ENCODE measurements at places on chromosomes 1 and 21.

DNA sequence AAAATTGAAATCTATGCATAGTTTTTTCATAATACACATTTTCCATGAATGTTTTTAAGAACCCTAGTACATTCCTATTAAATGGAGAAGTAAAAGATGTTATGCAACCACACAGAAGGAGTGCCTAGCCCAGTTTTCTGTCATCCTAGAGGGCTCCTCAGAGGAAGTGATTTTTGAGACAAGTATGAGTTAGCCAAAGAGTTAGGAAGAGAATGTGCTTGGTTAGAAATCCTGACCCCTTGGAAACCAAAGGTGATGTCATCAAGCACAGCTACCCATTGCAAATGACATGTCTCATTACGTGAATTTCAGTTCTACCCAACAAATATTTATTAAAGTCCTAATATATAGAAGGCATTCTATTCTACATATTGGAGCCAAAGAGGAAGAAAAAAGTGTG is 88.9 kb upstream of the TNFSF4 start:
- DNase-seq = no peak

DNA sequence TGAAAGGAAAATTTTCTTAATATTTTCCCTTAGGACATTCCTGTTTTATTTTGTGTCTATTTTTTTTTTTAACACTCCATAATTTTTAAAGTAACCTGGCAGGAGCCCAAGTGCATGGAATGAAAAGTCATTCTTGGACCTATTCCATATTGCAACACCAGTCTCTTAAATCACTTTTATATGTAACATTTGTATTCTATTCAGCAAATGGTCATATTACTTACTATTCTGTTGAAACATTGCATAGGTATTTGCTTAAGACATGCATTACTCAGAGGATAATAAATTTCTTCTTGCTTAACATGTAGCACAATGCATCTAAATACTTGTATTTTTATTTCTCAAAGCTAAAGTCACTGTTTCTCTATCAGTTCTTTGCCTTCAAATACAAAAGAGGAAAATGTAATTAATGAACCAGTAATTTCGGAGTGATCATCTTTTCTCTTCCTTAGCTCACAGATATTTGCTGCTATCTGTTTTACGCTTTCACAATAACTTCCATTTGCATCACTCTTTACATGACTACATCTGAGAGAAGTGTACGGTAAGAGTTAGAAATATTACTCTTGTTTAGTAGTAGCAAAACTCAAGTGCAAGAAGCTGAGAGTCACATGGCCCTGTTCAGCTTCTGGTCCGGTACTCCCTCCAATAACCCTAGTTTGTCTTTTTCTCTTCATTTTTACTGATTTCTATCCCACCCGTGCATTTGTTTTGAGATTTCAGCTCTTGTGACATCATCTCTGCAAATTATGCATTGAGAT is 394.8 kb downstream of the USP25 start:
- no peak for DNase-seq

- no peak for DNase-seq
Observed at GRCh38 chr1:218702775-218703174, 357.6 kb downstream of the TGFB2 start.

GRCh38 chr1:234666761-234667160 is 56.8 kb upstream of the IRF2BP2 start:
- no peak for DNase-seq

DNA sequence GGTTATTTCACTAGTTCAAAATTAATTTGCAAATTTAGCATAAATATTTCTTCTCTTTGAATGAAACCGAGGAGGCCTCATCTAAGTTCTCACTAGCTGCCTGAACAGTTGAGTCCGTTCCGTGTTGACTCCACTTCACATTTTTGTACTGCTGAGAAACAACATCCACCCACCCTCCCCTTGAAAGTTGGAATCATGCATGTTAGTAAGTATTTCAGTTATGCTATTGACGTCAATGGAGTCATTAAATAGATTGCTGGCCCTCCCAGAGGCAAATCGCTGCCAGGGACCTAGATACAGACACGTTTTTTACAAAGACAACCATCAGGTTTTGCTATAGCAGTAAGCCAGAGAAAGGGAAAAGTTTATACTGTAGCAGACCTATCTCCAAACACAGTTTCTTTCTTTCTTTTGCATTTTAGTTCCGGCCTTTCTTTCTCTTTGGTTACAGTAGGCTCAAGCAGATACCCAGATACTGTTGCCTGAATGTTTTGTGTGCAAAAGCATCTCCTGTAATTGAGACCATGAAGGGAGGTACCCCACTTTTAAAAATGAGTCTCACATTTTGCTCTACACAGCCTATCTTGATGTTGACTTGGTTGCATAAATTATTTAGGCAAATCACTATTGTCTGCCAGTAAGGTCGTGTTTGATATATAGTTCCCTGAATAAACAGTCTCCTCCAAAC is 262.6 kb upstream of the SGIP1 start:
- no peak for DNase-seq

DNA sequence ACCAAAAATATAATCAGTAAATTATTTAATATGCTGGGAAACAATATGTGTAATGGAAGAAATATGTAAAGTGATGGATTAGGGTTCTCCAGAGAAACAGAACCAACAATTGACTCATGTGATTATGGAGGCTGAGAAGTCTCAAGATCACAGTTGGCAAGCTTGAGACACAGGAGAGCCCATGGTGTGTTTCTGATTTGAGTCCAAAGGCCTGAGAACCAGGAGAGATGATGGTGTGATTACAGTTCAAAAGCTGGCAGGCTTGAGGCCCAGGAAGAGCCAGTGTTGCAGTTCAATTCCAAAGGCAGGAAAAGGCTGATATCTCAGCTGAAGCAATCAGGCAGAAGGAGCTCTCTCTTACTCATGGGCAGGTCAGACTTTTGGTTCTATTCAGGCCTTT is 138.8 kb upstream of the NBPF11 start:
- no peak for DNase-seq

- no peak for DNase-seq
Observed at GRCh38 chr1:151897991-151898431, 11.3 kb downstream of the THEM4 start.

- DNase-seq = no peak
Observed at GRCh38 chr1:182806015-182806678, 16.6 kb downstream of the NPL start.

DNA sequence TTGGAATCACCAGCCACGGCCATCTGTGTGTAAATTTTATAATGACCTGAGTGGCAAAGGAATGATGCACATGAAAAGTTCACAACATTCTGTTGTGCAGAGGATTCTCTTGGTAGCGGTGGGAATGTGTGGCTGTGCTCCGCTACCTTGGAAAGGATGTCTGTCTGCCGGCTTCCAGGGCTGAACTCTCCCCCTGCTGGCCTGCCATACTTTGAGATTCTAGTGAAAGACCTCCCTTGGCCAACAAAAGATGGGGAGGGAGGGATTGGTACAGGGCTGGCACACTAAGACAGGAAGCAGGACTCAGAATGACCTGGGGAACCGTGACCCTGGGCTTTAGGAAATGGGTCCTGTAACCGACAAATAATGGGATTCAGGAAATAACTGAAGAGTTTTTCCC is 194.5 kb upstream of the PLD5 start:
- no peak for DNase-seq

DNA sequence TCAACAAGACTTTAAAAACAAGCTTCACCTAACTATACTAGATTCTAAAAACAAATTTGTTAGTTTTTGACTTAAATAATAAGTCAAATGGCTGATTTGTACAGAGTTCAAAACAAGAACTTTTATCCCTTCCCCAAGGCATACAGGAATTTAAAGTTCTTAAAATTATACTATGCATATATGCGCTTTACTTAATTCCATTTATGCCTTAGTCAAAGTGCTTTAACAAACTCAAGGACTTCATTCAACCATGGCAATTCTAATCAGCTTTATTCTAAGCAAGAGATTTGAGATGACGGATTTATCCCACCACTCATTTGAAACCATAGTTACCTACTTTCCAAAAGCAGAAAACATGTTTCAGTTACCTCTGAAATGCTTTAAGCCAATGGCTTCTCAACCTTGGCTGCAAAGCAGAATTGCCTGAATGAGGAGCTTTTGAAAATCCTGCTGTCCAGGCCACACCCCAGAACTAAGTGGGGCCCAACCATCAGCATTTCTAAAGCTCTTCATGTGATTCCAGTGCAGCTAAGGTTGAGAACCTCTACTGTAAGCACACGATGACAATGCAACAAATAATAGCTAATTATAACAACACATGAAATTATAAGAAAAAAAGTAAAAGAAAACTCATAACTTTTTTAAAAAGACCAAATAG is 44.6 kb downstream of the TTLL7 start:
- no peak for DNase-seq

DNA sequence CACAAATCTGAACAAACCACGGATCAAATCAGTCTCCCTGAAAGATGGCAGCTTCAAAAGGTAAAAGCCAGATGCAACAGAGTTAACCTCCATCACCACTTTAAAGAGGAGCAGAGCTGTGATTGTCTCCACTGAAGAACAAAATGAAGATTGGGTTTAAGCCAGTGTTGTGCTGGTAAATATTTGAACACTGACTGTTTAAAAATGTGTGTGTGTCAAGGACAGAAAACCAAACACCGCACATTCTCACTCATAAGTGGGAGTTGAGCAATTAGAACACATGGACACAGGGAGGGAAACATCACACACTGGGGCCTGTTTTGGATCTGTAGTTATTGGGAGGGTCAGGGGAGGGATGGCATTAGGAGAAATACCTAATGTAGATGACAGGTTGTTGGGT is 83.9 kb downstream of the ST6GALNAC5 start:
- DNase-seq = no peak

- no peak for DNase-seq
Observed at GRCh38 chr1:243850202-243850451, at the start of gene AKT3. AKT3 (minus strand) TSS chr1:243850243; CDS start chr1:243843170, 7,073 bp downstream.

DNA sequence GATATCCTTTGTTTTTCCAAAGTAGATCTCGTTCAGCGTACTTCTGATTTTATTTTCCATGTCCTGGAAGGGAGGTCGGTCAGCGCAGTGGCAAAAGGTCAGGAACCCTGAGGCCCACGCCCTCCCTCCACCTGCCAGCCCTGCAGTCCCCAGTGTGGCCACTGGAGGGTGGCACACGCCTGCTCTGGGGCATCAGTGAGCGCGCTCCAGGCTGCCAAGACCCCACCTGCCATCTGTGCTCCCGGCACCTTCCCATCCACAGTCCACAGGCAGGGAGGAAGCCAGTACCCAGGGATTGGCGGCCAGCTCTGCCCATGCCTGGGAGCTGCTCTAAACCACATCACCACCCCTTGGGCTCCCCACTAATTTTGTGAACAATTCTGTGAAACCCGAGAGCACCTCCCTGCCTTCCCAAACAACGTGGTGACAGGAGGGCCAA is 32.3 kb downstream of the SLC66A1 start:
- DNase-seq = no peak

GRCh38 chr1:17066361-17067068 is 12.7 kb upstream of the SDHB start:
- DNase-seq = no peak

DNA sequence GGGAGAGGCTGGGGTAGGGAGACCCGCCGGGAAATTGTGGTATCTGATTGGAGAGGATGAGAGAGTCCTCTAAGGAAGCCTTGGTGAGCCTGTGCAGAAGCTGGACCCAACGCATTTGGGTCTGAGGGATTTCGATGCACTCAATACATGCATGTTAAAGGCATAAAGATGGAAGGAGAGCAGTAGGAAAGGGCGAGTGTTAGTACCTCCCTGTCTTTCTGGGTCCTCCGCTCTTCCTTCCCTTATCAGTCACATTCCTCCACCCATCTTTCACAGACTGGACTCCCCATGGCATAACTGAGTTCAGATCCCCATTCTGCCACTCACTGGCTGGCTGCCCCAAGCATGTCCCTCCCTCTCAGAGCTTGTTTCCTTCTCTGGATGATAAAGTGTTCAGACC is 7.3 kb downstream of the RGS16 start:
- DNase-seq = no peak

GRCh38 chr1:193654951-193655735 is 468.7 kb upstream of the B3GALT2 start:
- no peak for DNase-seq

DNA sequence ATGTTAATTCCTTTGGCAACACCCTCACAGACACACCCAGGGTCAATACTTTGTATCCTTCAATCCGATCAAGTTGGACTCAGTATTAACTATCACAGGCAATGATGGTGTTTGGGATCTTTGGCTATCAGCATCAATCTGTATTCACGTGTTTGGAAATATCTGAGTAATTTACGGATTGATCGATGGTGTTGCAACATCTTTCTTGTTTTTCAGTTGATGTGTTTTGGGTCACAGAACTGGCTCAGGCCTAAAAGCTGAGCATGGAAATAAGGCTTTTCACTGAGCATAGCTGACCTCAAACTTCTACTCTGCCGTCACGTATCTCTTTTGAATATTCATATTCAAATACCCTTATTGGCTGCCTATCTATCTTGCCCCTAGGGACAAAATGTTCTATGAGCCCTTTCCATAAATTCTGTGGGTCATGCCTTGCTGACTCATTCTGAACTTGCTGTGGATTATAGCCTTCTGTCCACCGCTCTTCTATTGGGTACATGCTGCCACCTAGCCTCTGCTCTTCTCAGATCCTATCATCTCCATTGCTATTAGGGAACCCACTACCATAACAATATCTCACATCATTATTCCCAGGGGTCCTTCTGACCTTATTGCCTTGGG is 156.0 kb downstream of the PDE4B start:
- DNase-seq = no peak

DNA sequence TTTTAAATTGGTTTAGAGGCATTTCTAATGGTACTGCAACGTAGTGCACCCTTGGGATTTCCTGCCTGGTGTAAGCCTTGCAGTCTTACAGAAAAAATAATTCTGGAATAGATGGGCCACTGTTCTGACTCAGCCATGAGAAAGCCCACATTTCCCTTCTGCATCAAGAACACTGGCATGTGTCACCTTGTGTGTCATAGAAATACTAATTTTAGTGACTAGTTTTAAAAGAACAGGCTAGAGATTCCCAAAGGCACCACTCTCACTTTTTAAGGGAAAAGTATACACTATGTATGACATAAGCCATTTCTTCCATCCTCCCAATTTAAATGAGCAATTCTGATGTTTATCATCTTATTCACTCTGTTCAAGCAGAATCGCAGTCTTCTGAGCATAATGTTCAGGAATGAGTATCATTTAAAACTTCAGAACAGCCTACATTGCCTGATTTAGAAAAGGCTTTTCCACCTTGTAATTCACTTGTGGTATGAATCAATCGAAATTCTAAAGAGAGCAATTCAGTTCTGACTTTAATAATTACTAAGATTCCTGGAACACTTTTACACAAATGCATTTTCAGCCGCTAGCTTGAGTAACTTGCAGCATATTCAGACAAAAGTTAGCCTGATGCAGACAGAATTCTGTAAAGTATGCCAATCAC is 18.8 kb downstream of the RGS13 start:
- DNase-seq = no peak

GRCh38 chr1:243343970-243344937 is 88.4 kb downstream of the SDCCAG8 start:
- no peak for DNase-seq

DNA sequence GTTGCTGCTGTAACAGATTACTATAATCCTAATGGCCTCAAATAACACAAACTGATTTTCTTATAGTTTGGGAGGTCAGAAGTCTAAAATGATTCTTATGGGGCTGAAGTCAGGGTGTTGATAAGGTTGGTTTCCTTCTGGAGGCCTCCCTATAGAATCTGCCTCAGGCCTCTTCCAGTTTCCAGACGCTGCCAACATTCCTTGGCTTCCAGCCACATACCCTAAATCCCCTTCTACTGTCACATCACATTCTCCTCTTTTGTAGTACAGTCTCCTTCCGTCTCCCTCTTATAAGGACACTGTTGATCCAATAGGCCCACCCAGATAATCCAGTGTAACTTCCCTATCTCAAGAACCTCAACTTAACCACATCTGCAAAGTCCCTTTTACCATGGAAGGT is 145.3 kb upstream of the NCAM2 start:
- DNase-seq = no peak

- DNase-seq = no peak
Observed at GRCh38 chr1:69263921-69264391, 303.8 kb upstream of the LRRC7 start.
